ENCODE measurements at places on chromosomes 11 and 22.
A peak's percentile ranks its signal among the peaks of the same experiment; 100 is the strongest.

- peak; percentile 13 for DNase-seq
These were observed 72.7 kb downstream of the TRIM29 start for GRCh38 chr11:120065176-120065575.

- DNase-seq, result no peak
These were observed 52.5 kb upstream of the CLDN5 start for GRCh38 chr22:19576460-19577421.

- DNase-seq, result peak; percentile 72
These were observed 258.9 kb downstream of the BRD1 start for GRCh38 chr22:49568751-49569285.

- DNase-seq, result no peak
These were observed 5.7 kb downstream of the TMEM25 start for GRCh38 chr11:118536726-118537125.

DNA sequence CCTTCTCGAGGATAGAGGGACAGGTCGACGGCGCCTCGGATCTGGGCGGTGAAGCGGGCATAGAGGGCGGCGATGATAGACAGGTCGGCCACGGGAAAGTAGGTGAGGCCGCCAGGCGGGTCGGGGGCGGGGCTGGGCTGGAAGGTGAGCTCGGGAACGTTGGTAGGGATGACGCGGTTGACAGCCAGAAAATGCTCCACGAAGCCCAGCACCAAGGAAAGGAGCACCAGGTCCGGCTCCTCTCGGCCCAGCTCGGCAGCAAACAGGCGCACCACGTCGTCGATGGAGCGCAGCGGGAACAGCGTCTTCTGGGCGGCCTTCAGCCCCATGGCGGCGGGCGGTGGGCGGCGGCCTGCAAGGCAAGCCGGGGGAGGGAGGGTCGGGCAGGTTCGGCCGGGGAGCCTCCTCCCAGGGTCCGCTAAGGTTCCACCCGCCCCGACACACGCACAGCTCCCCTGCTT, 540 bp downstream of the MEN1 start:
- DNase-seq, result no peak

- peak; percentile 90 for DNase-seq
These were observed 48.5 kb downstream of the APOL1 start for GRCh38 chr22:36301384-36301828.

DNA sequence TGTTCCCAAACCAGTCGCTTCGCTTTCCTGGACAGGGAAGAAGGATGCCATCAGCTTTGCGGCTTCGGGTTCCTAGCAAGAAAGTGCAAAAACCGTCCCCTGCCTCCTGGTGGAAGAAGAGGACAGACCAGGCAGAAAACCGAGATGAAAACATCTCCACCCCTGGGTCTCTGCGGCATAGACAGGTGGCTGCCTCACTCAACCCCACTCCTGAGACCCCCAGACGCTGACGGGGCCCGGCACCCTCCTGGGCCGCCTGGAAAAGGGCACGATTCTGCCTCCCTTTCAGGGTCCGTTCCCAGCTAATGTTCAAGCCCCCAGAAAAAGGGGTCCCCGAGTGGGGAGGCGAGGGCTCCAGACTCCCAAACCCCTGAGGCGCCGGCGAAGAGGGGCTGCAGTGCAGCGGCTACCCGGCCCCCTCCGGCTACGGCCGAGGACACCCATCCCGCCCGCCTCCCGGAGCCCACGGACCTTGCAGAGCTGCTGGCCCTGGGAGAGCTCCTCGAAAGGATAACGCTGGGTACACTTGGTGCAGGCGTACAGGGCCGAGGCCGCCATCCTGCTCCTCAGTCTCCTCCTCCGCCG, 569 bp downstream of the FAM76B start:
- peak; percentile 84 for DNase-seq

DNA sequence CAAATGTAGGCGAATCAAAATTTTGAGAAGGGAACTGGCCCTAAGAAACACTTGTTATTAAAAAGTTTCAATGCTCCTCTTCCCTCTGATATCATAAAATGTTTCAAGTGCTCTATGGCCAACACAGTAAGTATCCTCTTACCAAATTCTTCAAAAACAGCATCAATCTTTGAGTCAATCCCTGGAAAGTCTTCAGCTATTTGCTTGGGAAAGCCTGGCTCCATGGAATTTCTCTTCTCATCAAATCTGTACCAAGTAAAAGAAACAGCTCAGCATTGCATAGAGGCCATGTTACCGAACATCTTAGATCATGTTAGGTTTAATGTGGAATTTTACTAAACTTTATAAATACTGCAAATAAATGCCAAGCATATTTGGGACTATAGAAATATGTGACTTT, 6.3 kb downstream of the MMP3 start:
- DNase-seq, result no peak

- no peak for DNase-seq
These were observed 639 bp downstream of the INCENP start for GRCh38 chr11:62124186-62125113.

GRCh38 chr11:122478986-122479385, 176.5 kb upstream of the UBASH3B start:
- no peak for DNase-seq

- DNase-seq, result no peak
These were observed 886.3 kb upstream of the RAG2 start for GRCh38 chr11:37484298-37484697.

GRCh38 chr11:125073616-125074483, 10.7 kb downstream of the SLC37A2 start:
- DNase-seq, result no peak

GRCh38 chr22:30286813-30287647, 2.3 kb downstream of the CASTOR1 start:
- DNase-seq, result peak; percentile 90

- DNase-seq, result peak; percentile 89
These were observed 206.5 kb upstream of the CTSC start for GRCh38 chr11:88543902-88544655.

GRCh38 chr11:69240332-69241074, 53.5 kb upstream of the MYEOV start:
- DNase-seq, result peak; percentile 70

- DNase-seq, result peak; percentile 93
These were observed 69.1 kb downstream of the NAT10 start for GRCh38 chr11:34174412-34175041.

DNA sequence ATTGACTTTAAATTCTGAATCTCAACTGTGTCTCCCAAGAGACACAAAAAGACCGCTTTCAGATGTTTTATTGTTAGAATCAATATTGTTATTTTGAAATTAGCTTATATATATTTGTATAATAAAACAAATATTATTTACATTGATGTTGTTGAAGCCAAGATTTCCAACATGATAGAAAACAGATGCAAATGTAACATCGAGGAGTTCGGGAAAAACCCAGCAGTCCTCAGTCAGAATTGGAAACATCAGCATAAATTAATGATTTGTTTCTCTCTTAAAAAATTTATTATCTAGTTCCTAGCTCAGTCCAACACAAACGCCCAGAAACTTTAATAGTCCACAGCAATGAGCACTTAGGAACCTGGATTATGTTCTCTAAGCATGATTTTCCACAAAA, 1330.4 kb downstream of the TBC1D22A start:
- no peak for DNase-seq

DNA sequence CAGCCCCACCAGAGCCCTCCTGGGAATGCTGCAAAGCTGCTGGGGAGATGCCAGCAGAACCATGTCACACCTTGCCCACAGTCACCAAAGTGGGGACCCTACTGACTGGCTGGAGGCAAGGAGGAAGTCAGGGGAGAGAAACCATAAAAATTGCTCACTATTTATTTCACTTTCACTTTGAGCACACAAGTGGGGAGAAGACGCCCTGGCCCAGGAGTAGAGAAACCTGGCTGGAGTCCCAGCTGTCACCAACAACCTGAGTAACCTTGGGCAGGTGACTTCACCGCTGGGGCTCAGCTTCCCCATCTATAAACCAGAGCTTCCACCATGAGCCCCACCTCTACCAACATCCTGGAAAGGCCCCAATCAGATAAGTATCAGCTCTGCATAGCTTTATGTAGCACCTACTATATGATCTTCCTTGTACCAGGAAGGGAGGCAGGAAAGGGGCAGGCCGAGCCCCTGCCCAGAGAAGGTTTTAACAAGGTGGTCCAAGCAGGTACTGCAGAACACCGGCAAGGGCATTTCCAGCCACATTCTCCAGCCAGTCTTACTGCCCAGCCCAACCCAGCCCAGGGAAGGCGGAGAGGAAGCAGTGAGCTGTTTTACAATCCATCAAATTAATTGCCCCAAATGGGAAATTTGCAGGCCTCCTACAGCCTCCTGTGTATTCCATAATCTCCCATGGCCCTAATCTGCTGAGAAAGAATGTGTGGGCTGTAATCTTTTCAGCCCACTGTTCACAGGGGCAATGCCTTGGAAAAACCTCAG, 27.6 kb downstream of the PLEKHA7 start:
- no peak for DNase-seq

DNA sequence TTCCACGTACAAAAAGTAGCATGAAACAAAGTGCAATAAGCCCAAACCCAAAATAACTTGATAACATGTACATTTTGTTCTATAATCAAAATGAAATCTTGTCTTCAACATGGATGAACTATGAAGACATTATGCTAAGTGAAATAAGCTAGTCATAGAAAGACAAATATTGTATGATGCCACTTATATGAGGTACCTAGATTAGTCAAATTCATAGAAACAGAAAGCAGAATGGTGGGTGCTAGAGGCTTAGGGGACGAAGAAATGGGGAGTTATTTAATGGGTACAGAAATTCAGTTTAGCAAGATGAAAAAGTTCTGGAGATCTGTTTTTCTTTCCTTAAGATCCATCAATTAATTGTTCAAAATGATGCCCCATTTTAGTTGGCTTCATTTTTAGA, 7.5 kb downstream of the PGM2L1 start:
- no peak for DNase-seq

GRCh38 chr11:95345651-95346050, 114.6 kb upstream of the SESN3 start:
- DNase-seq, result no peak

DNA sequence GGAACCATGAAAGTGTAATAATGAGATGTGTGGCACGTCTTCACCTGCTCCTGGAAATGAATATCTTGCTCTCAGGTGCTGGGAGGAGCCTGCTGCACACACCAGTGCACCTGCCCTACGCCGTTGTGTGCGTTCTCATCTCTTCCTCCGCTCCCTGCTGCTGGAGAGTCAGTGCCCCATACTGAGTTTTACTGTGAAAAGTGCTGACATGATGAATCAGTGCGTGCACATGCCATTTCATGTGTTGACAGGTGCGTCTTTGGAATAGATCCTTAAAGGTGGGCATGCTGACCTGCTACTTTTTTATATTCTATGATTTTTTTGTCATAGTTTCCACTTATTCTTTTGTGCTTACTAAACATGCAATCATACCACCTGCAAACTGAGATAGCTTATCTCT, 1015.8 kb downstream of the BRD1 start:
- no peak for DNase-seq

- DNase-seq, result no peak
These were observed 1289.4 kb downstream of the LRRC4C start for GRCh38 chr11:40170078-40170477.

- DNase-seq, result no peak
These were observed 288.8 kb upstream of the C11orf87 start for GRCh38 chr11:109133159-109133558.

DNA sequence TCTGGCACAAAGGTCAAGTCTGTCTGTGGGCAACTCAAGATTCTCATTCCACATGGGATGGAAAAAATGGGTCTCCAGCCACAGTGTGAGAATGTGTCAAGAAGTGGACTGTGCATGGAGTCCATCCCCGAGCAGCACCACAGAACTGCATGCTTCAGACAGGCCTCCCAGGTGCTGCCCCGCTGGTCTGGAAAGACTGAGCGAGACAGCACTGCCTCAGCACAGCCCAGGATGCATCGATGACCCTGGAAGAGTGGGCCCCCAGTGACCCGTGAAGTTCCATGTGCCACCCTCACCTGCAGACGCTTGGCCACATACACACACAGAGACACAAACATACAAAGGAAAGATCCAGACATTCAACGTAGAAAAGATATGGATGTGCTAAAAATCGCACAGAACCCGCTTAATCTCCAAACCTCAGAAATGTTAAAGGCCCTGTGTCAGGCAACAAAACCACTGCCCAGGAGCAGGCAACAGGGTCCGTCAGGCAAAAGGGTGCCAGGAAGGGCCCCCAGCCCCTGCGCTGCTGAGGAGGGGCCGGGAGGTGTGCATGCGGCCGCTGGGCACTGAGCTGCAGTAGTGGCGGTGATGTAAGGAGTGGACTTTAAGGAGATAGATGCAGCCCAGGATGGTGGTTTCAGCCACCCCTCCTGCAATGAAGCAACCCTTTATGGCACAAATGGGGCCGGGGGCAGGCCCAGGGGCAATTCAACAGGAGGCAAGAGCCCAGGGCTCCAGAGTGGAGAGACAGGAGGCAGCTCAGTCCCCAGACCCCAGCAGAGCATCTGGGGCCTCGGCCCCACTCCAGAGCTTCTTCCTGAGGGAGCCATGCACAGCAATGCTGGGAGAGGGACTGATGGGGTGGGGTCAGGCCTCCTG, 84.7 kb downstream of the DGCR2 start:
- no peak for DNase-seq

- no peak for DNase-seq
These were observed 353.9 kb upstream of the TENM4 start for GRCh38 chr11:79794484-79795393.

DNA sequence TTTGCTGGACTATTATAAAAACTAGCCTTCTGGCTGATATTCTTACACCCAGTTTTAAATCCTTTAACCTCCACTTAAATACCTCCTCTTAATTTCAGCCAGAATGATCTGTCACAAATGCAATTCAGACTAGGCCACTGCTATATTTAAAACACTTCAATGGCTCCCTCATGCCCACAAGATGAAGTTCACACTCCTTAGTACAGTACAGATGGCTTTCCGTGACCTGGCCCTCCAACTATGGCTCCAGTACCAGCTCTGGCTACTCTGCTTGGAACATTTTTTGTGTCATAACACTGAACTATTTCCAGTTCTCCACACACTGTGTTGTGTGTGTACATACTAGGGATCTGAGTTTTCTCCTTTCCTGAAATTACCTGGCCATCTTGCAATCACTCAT, 353.4 kb downstream of the SOX6 start:
- DNase-seq, result no peak

- DNase-seq, result no peak
These were observed 1.6 kb downstream of the MRPL48 start for GRCh38 chr11:73789279-73789670.

DNA sequence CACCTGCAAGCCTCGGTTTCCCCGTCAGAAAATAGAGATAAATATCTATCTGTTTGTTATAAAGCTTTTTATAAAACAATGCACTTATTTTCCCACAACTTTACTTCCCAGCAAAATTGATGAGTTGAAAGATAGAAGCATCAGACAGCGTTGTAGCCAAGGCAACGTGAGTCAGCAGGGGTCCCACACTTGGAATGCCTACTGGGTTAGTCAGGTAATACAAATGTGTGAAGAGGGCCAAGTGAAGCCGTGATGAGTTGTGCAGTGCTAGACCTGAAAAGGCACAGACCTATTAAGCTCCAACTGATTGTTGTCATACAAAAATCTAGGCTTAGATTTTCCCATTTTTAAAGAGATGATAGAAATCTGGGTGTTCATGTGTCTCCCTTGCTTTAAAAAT, 118.7 kb downstream of the PGR start:
- DNase-seq, result no peak

- DNase-seq, result no peak
These were observed 679 bp upstream of the DPP3 start for GRCh38 chr11:66479394-66480116.

GRCh38 chr11:70544774-70545609, 146.7 kb downstream of the CTTN start:
- no peak for DNase-seq
